CD4-positive, alpha-beta T cell treated with Interleukin-15 for 4 hours (primary cell): ENCODE measurements at places on chromosomes 2 and 18.

DNA sequence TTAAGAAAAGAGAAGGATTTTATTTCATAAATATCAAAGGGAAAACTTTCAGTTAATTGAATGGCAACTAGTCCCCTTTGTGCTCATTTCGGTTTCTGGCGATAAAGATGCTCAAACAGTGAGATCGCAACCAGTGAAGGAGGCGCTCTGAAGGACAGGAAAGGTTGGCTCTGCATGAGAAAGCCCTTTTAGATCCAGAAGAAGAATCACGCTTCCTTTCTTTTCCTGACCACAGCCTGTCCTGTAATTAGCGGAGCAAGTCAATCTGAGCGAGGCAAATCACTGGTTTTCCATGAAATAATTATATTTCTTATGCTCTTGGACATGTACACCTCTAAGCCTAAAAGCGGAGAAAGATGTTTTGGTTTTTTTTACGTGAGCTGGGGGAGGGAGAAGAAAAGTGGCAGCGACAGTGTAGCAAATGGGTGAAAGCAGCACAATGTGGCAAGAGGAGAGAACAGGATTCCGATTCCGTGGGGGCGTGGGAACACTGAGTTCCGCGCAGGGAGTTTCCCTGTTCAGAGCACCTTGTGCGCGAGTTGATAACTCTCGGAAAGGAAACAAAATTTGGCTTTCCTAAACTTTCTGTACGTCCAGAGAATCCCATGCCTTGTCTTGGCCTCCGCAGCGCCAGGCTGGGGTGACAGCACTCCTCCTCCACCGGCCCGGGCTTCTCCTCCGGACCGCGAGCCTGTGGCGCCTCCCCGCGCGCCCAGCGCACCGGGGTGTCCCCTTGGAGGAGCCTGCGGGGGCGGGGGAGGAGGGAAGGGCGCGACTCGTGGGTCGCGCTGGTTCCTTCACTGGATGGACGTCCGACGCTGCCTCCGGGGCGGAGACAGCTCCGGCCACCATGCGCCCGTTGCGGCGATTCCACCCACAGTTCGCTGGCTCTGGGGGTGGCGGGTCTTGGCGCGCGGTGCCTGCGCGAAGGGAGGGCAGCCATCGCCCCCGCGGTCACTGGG lies 620 bp upstream of the SLC9A2 start:
- no peak for DNase-seq

DNA sequence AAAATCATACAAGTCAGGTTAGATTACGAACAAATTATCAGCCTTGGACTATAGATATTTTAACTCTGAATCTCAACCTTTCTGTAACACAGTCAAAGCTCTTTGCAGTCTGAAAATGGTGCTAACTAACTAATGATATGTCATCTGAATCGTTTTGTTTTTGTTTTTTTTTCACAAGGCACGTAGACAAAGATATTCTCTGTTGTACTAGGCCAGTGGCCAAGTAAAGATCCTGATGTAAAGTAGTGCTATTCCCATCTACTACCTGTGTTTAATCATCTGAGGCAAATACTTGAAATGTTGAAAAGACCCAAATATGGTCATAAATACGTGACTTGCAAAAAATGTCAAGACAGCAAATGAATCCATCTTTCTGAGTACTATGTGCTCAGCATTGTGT lies 65.7 kb downstream of the REL start:
- no peak for DNase-seq

GRCh38 chr2:44184106-44184505 lies 15.4 kb downstream of the PPM1B start:
- DNase-seq, result peak; percentile 34

- DNase-seq, result no peak
These were observed 229.4 kb upstream of the SMAD2 start for GRCh38 chr18:48159816-48160215.

- no peak for DNase-seq
These were observed 74.9 kb downstream of the ORC4 start for GRCh38 chr2:147945660-147946059.

DNA sequence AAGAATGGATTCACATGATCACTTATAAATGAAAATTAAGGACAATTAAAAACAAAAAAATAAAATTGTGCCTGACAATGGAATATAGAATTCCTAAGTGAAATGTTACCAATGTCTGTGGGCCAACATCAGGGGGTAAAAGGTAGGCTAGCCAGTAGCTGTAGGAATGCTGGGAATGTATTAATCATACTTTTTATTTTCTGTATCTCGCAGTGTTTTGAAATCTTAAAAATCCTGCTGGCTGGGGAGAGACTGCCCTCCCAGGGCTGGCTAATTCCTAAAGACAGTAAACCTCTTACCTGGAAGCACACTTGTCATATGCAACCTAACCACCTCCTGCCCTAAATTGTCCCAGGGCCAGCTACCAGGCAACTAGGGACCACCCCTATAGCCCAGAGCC lies 69.8 kb downstream of the REV1 start:
- no peak for DNase-seq

GRCh38 chr2:103785956-103786355 lies 1024.1 kb downstream of the TMEM182 start:
- DNase-seq, result no peak

DNA sequence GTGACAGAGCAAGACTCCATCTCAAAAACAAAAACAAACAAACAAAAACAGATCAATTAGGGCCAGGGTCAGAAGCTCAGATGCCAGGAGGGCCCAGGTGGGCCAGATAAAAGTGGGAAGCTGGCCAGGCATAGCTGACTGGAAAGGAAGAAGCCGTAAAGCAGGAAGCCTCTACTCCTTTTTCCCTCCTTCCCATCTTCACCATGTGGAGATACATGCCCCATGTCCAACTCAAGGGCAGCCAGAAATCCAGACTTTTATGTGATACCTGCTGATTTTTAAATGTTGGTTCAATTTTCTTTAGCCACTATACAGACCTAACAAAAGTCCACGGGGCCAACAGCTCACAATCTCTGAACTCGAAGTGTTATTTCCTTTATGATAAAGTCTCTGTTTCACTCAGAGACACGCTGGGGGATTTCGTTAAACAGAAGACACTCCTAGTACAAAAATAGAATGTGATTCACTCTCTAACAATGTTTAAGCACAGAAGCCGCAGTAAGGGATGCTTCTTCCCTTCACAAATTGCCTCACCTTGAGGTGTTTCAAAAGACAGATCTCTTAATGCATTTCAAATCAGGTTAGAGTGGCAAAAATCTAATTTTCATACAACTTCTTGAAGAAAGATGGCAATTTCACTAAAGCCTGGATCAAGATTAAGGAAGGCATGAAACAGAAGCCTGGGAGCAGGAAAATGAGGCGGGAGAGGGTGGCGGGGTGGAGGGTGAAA lies 14.0 kb downstream of the TMEM247 start:
- DNase-seq, result no peak

- DNase-seq, result no peak
These were observed 111.9 kb upstream of the COL5A2 start for GRCh38 chr2:189291460-189291859.
